Cortex of kidney (tissue), 1 donor: ENCODE measurements at places on chromosomes 1 and 21.

- DNase-seq = no peak
Observed at GRCh38 chr1:8424539-8425116, 106.7 kb downstream of the SLC45A1 start.

DNA sequence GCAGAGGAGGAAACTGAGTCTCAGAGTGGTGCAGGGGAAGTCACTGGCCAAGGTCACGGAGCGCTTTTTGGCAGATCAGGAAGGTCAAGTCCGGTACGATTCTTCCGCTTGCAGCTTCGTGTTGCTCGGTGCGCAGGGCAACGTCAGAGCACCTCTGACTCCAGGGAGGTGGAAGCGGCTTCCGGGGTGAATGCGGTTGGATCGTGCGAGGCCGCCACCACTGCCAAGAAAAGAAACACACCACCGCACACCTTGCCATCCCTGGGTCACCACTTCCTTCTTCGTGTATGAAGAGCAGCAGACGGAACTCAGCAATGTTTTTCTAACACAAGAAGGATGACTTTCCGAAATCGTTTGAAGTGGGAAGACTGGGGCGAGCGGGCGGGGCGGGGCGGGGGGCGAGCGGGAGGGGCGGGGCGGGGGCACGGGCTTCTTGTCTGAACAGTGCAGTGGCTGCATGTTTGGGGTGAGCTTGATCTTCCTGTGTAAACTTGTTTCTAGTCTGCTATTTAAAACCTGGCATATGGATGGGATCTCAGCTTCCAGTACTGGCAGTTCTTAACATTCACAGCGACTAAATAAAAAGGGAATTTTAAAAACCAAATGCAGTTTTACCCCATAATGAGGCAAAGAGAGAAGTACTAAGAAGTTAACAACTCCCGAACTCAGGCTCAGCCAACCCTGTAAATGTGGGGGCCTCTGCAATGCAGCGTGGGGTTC is 300.0 kb downstream of the RRAGC start:
- DNase-seq = no peak

- no peak for DNase-seq
Observed at GRCh38 chr1:17586172-17586964, 46.9 kb downstream of the ARHGEF10L start.

- no peak for DNase-seq
Observed at GRCh38 chr1:191699343-191699742, 458.9 kb upstream of the RGS18 start.

DNA sequence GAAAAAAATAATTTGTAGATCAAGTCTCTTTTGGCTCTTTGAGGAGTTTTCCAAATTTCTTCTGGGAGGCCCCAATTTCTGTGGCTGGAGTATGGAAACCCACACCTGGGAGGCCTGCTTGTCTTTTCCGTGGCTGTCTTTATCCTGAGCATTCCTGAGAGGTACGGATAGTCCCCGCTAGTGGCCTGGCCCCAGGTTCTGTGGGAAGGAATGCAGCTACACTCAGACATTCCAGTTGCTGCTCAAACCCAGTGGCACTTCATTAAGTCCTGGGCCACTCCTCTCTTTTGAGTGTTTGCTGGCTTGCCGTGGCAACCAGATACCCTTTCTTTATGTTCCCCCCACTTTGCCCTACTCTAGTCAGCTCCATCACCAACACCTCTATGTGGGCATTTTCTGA is 310.4 kb downstream of the ASTN1 start:
- DNase-seq = no peak

DNA sequence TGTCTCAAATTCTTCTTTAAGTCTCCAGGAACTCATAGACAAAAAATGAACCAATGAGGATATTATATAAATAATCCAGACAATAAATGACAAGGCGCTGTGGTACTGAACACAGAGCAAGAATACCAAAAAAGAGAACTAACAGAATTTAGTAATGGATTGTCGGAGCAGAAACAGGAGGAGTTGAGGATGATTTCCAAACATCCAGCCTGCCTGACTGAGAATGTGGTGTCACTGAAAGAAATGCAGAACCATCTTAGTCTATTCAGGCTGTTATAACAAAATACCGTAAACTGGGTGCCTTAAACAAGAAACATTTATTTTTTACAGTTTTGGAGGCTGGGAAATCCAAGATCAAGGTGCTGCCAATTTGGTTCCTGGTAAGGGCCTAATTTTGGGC is 79.7 kb downstream of the RGS2 start:
- DNase-seq = no peak

GRCh38 chr1:175218786-175219434 is 26.3 kb upstream of the KIAA0040 start:
- DNase-seq = no peak

GRCh38 chr21:40208948-40209345 is 341.7 kb downstream of the PCP4 start:
- DNase-seq = no peak

DNA sequence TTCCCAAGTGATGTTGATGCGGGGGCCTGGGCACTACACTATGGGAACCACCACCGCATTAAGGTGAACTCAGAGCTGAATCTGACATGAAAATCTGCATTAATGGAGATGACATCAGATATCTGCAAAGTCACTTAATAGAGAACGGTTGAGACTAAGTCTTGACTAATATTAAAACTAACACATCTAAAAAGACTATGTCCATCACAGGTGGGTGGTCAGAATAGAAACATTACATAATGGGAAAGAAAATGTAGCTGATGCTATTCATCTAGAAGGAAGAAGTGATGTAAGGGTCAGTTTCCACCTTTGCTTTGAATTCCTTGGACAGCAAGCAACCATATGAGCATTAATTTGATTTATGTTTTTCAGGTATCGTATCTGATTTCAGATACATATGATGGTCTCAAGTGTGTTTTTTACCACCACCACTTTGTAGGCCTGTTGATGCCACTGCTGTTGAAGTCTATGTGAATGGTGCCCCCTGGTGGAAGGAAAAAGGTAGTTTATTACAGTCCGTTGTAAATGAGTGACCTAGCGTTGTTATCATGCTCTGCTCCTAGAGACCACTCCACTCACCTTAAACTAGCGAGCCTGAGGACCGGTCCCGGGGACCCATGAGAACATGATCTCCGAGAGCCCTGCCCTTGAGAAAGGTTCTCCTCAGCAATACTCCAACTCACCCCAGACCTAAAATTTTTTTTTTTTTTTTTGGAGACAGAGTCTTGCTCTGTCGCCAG is 73.5 kb downstream of the BACH1 start:
- no peak for DNase-seq

GRCh38 chr1:150981177-150981804 is 801 bp upstream of the ANXA9 start:
- no peak for DNase-seq

DNA sequence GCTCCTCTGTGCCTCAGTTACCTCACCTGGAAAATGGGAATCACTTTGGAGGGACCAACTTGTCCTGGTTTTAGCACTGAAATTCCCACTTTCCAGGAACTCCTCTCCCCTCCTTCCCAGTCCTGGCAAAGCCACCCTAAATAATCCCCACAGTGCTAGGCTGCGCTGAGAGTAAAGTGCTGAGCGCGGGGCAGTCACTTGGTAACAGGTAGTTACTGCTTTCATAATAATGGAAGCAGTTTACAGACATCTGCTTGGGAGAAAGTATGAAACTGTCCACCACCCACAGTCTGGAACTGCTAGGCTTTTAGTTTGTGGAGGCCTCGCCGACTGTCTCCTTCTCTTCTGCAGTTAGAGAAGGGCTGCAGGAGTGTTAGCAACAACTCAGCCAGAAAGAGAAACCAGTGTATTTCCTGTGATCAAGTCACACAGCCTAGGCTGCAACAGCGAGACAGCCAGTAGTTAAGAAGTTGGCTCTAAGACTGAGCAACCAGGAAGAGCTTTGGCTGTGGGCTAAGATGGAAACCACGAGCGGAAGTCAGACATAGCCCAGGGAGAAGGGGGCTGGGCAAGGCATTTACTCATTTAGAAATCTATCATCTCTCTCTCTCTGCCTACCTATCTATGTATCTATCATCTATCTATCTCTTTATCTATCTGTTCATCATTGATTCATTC is 30.8 kb upstream of the ABCG1 start:
- no peak for DNase-seq

DNA sequence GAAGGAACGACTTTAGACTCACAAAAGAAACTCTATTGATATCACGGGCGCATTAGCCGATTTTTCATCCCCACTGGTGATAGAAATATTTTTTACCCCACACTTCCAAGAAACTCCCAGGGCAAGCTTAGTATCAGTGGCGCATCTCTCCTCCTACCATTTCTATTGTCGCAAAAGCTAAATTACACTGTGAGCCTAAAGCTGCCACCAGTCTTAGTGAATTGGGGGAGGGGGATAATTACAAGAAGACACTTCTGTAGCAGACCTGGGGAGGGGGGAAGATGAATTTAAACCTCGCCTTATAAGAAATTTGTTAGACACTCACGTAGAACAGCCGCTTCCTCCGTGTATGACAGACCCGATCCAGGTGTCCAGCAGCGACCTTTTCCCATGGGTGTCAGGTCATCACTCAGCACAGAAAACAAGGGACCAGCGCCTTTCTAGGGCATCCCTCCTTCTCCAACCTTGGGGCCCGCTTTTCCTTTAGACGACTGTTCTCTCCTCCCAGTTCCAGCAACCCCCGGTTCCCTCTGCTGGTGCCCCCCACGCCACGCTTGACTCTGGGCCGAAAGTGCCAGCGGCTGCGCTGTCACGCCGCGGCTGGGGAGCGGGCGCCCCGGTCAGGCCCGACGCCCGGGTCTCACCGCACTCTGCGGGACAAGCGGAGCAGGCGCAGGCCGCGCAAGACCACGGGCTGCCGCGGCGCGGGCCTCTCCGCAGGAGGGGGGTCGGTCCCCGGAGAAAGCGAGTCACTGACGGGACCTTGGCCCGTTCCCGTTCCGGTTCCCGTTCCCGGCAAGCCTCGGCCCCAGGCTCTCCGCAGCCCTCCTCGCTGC is 821 bp downstream of the PHC2 start:
- DNase-seq = no peak

GRCh38 chr1:3678361-3679097 is 26.2 kb downstream of the TP73 start:
- no peak for DNase-seq

GRCh38 chr1:169112241-169112640 is 5.8 kb downstream of the ATP1B1 start:
- no peak for DNase-seq

- DNase-seq = no peak
Observed at GRCh38 chr1:87765681-87766070, 437.0 kb downstream of the LMO4 start.

DNA sequence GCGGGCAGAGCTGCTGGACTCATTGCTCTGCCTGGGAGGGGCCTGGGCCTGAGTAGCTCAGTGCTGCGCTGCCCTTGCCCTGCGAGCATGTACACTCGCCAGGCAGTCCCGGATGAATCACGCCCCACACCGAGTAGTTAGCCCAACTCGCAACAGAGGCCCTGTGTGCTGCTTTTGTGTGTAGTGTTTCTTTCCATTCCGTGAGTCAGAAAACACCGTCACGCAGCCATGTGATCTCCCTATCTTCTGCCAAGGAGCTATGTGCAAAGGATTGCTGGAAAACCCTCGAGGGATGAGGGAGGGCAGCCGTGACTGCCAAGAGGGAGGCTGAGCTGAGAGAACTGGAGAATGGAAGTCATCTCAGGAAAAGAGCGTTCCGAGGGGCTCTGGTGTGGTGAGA is 37.3 kb downstream of the NENF start:
- no peak for DNase-seq
